Activated naive CD4-positive, alpha-beta T cell treated with anti-CD3 and anti-CD28 coated beads, Interleukin-2, amount 50 U/mL, for 72 hours (primary cell): ENCODE measurements at places on chromosomes 12 and 14.

- peak; percentile 73 for DNase-seq
Observed at GRCh38 chr14:93332397-93332852, 411 bp downstream of the BTBD7 start.

DNA sequence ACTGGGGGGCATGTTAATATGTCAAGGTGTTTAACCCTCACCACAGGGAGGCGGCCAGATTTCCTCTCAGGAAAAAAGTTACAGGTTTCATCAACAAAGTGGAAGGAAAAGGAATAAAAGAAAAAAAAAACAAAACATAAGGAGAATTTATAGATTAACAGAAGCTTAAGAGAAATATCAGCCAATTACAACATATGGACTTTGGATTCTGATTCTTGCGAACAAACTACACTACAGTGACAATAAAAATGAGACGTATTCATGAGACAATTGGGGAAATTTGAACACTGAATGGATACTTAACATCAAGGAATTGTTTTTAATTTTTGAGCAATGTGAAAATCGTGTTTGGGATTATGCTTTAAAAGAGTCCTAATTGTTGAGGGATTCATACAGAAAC, 60.4 kb downstream of the CALM1 start:
- DNase-seq = no peak

DNA sequence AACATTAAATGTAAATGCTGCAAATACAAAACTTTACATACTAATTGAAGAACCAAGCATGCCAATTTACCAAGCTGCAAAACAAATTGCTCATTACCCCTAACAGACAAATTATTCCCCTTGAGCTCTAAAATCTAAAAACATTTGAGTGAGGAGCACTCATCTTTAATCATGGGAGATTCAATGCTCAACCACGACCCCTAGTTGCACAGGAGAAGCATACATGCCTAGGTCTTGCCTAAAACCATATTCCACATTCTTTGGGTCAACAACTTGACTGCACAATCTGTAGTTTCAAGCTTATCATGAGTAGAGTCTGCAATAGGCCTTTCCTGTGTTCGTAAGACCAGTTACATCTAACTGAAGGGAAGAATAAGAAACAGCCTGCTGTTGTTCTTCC, 69.7 kb downstream of the MGAT4C start:
- no peak for DNase-seq

DNA sequence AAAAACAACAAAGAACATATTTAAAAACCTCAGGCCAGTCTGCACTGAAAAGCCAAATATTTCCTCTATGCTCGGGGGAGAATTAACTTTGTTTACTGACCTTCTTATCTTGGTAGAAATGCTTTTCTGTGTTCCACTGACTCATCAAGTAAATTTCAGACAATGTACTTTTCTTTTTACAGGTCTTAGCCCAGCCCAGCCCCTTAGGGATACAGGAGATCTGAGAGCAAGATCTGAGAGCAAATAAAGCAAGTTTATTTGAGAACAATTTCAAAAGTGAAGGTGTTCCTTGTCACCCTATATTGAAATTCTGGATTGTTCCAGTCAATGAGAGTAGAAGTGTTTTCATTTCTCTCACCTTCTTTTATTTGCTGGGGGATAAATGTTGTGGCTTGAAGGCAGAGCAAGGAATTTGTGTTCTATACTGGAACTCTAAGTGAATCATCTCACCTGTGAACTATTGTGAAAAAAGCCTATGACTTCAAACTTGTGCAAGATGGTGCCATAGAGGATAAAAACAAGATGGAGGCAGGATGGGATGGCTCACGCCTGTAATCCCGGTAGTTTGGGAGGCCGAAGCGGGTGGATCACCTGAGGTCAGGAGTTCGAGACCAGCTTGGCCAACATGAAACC, 7.9 kb upstream of the GPRC5A start:
- no peak for DNase-seq

DNA sequence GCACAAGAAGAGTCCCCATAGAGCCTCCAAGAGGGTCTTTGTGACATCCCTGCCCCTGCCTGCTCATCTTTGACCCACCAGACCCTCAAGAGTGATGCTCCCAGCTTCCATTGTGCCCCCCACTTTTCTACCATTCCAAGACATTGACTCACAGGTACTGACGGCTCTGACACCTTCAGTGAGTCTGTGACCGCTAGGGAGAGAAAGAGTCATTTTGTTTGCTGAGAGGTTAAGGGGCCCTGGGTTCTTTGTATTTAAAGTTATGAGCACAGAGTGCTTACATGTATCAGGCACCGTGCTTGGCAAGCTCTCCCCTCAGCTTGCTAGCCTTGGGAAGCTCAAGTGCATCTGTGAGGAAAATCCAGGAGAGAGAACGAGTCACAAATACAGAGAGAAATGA, 7.1 kb upstream of the KRT82 start:
- DNase-seq = no peak

- no peak for DNase-seq
Observed at GRCh38 chr12:109489955-109490565, 12.6 kb downstream of the UBE3B start.
